ENCODE measurements at places on chromosomes 1 and 21. TPM values are rescaled to one million over a fixed set of nuclear protein-coding genes. Genes with fewer than 3 reads are reported as not detected.
A peak's percentile ranks its signal among the peaks of the same experiment; 100 is the strongest.

DNA sequence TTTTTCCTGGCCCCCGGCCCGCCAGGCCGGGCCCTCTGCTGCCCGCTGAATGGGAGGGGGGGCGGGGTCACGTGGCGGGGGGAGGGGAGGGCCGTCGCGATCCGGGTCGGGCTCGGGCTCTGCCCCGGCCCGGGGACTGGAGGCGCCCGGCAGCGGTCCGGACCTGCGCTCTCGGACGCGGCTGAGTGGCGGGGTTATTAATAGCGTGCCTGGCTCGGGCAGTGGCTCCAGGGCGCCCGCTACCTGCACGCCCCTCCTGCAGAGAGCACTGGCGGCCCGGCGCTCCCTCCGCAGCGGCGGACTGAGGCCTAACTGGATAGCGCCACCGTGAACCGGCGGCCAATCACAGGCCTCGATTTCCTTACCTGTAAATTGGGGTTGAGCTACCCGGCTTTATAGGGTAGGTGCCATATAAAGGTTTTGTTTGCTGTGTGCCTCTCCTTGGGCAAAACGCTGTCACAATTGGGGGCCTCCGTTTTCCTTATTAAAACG is 28.1 kb downstream of the AHDC1 start:
- DNase-seq = peak; percentile 92

DNA sequence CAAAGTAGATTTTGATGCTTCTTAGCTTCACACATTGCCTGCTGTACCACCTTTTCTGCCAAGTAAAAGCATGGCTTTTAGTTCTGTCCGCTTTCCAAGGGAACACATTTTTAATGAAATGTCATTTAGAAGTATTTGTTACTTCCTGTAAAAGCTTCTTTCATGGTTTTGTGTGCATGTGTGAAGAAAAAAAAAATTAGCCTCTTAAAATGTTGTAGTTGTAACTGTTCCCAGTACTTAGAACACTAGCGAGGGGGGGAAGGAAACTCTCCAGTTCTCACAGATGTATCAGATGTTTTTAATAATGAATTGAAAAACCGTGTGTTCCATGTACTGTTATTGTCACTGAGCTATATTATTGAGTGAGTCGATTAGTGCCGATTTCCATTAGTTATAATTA is 568.3 kb upstream of the ADGRL2 start:
- DNase-seq = no peak

GRCh38 chr1:195939844-195940243 is 668.4 kb downstream of the KCNT2 start:
- no peak for DNase-seq

EFNA3 gene
- total RNA-seq = 1.1 TPM

- no peak for DNase-seq
These were observed 485.0 kb downstream of the DISC1 start for GRCh38 chr1:232111611-232112010.

DNA sequence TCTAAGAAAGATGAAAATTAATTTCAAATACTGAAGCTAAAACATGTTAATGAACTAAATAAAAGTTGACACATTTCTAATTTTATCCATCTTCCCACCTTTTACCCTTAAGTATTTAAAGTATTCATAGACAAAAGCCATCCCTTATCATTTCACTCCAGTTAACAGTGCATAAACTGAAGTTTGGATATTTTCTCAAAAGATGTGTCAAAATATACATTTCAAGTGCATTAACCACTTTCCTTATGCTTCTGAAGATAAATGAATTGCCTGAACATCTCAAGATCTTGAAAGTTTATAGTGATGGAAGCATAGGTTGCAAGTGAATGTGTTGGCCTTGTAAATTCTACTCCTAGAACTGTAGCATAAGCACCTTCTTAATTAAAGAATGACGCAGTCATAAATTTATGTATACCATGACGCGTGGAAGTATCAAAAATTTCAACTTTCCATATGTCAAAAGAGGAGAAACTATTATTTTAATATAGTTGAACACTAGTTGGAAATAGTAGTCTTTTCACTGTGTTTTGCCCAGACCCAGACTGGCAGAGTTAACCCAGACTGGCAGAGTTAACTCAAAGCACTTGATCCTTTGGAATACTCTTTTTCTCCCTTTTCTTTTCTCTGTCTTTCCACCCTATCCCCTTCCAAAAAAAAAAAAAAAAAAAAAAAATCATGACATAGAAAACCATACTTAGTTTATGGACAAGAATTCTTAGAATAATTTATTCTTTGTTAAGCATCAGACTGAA is 282.6 kb upstream of the C1orf105 start:
- DNase-seq = no peak

DNA sequence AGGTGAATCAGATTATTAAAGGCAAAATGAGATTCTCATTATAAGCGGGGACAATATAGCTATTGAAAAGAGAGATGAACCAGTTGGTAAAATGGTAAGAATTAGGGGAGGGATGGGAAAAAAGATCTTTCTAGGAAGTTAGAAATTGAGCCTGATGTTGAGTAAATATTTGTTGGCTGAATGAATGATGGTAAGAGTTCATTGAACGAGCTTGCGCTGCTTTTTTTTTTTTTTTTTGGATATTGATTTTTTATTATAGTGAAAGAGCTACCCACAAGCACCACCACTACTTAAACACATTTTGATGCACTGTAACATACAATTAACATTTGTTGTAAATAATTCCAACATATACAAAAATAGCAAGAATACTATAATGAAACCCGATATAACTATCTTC is 1.1 kb upstream of the GCLM start:
- no peak for DNase-seq

DNA sequence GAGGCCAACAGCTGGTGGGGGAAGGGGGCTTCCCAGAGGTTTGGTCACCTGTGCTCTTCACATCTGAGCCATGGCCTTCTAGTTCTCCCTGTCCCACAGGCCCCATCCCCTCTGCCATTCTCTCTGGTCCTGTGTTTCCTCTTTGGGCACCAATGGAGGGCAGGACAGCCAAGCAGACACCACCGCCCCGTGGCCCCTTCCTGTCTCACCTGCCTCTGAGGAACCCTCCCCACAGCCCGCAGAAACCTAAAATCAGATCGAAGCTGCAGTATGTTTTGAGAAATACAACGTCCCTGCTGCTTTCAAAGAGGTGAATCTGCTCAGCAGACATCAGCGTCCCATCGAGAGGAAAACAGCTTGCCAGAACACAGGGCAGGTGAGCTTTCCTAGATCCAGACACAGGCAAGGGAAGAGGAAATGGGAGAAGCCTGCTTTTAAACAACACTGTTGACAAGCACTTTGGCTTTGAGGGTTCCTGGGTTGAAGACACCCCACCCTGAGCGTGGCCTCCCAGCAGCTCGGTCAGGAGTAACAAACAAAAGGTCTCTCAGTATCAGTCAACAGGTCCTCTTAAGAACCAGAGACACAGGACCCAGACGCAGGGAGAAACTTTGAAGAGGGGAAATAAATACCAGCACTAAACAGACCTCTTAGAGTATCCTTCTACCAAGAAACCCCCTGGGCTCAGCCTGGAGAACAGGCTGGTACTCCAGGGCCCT is 2.3 kb downstream of the PANK4 start:
- DNase-seq = no peak

- DNase-seq = no peak
These were observed 378.1 kb upstream of the USP24 start for GRCh38 chr1:55593298-55593697.

- DNase-seq = no peak
These were observed 16.3 kb downstream of the TAL1 start for GRCh38 chr1:47215713-47216112.

RGS16 gene
- total RNA-seq = 1.1 TPM

COL8A2 gene
- 0.67 TPM for total RNA-seq

- no peak for DNase-seq
These were observed 60.8 kb upstream of the RALGPS2 start for GRCh38 chr1:178664278-178664677.

DNA sequence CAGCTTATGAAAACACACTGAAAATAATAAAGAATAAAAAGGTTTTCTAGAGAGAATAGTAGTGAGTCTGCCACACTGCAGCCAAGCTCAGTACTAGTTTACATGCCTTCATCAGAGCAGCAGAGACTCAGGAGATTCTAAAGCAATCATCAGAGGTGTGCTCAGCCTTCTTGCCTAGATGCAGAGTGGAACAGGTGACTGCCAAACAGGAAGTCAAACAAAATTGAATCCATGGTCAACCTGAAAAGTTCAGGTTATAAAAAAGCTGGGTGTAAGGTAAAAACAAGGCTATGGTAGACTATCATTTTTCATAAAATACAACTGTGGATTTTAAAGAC is 165.3 kb upstream of the C1orf105 start:
- DNase-seq = no peak

DNA sequence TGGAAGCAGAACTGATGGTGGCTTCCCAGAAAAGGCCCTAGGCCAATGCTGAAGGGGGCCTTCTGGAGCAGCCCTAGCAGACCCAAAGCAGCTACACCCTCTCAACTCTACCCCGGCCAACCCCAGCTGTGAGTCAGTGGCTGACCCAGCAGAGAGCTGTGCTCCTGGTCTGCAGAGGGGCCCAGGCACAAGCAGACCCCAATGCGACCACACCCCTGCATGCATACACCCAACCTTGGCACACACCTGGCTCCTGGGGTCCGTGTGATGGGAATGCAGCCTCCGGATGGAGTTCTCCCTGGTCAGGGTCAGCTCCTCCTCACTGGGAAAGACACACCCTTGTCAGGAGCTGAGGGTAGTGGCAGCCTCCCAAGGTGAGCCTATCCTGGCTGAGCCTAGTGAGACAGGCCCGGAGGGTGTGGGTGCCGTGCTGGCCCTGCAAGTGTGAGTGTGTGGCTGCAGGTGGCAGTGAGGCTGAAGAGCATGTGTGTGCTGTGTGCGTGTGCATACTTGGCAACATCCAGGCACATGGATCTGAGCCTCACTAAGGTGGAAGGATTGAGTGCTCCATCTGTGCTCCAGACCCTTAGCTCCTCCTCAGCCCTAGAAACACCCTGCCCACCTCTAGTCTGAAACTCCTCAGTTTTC is 3.9 kb upstream of the ARHGAP30 start:
- no peak for DNase-seq

ELAVL4 gene
- total RNA-seq = not detected

- no peak for DNase-seq
These were observed 102.0 kb upstream of the C1orf174 start for GRCh38 chr1:4002061-4002521.

NDUFS5 gene
- total RNA-seq = 782 TPM

GRCh38 chr1:36871146-36871971 is 163.0 kb downstream of the GRIK3 start:
- DNase-seq = no peak

GRCh38 chr1:31434979-31435378 is 22.0 kb downstream of the SERINC2 start:
- DNase-seq = no peak

- no peak for DNase-seq
These were observed 20.7 kb downstream of the NGF start for GRCh38 chr1:115317101-115318012.

ADAM30 gene
- total RNA-seq = not detected

GJB4 gene
- total RNA-seq = not detected

ADAMTS1 gene
- 41.8 TPM for total RNA-seq

TTC34 gene
- 0.59 TPM for total RNA-seq

- no peak for DNase-seq
These were observed 247.2 kb downstream of the DUSP10 start for GRCh38 chr1:221494670-221495069.
